Stimulated activated CD4-positive, alpha-beta T cell treated with anti-CD3 and anti-CD28 coated beads, Interleukin-1b, Interleukin-23, amount 100 ng/mL, for 1 hour (primary cell): ENCODE measurements at places on chromosomes 11 and 22.
A peak's percentile ranks its signal among the peaks of the same experiment; 100 is the strongest.

GRCh38 chr11:14969901-14970323 is 2.2 kb downstream of the CALCA start:
- peak; percentile 44 for DNase-seq

DNA sequence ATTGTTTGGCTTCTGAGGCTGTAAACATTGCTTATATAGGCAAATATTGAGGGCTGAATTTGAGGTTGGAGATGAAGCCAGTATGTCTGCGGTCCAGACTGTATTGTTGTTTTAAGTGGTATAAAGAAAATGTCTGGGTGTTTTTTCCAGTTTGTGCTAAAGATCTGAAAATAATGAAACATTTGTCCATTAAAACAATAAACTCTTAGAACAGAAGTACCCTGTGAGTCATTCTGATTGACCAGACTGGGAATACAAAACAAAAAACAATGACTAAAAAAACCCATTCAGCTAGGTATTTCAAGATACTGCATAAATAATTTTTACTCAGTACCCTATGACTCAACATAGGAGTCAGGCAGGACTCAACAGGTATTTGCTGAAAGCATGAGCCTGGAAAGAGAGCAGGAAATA is 20.4 kb downstream of the ALKBH8 start:
- no peak for DNase-seq

- DNase-seq: no peak
These were observed 6.6 kb downstream of the PLEKHB1 start for GRCh38 chr11:73652856-73653559.

DNA sequence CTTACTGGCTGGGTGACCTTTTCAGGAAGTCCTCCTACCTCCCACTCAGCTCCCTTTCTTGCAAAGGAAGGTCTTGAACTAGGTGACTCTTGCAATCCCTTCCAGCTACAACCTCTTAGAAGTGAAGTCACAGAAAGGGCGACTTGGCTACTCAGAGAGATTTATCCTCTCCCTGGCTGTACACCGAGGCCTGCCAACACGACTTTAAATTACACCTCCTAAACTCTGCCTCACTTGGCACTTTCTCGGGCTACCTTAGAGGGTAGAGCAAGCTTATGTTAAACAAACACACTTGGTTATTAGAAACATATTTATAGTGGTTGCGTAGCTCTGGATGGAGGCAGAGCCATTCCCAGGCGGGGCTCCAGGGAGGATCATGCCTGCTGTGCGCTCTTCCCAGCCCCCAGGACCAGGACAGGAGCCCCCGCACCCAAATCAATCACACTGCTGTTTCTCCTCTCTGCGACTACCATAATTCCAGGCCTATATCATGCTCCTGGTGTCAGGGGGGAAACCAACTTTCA is 358.4 kb downstream of the BUD13 start:
- no peak for DNase-seq

DNA sequence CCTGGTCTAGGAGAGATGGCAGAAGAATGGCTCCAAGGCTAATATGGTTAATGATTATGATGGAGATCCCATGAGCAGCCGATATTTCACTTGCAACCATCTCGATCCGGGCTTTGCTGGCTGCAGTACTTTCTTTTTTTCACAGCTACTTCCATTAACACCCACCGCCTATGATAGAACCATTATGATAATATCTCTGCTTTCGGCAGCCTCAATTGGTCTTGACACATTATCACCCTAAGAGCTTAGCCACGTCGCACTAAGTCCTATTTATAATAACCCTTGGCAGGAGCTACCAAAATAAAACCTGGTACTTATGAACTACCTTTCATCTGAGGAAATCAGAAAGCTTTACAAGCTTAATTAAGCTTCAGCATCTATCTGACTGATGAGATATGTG is 7.6 kb upstream of the FJX1 start:
- no peak for DNase-seq

GRCh38 chr22:43173976-43174720 is 12.8 kb downstream of the TTLL12 start:
- DNase-seq: no peak

- DNase-seq: no peak
These were observed 15.0 kb downstream of the USH1C start for GRCh38 chr11:17528906-17529843.

GRCh38 chr11:119206511-119207414 is 624 bp downstream of the CBL start:
- DNase-seq: no peak

- DNase-seq: no peak
These were observed 9.1 kb downstream of the DENND6B start for GRCh38 chr22:50317674-50318073.

DNA sequence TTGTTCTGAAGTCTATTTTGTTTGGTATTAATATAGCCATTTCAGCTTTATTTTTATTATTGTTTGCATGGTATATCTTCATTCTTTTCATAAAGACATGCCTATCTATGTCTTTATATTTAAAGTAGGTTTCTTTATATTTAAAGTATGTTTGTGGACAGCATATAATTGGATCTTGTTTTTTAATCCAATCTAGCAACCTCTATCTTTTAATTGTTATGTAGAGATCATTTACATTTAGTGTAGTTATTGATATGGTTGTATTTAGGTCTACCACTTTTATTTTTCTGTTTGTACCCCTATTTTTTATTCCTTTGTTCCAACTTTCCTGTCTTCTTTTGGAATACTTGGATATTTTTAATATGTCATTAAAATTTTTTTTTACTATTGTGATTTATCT is 13.8 kb downstream of the TPBGL start:
- no peak for DNase-seq

DNA sequence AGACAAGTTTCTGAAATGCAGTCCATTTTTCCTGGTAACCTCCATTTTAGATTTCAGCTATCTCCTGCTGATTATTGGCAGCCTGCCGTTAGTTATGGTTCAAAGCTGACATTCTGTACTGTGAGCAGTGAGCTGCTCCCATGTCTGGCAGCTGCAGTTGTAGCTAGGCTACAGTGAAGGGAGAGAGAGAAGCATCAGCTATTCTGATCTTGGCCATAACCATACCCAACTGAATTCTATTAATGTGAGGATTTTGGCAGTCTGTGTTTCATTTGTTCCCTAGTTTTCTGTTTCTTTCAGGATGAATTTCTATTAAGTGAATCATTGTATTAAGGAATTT is 33.4 kb downstream of the SIK2 start:
- DNase-seq: no peak

DNA sequence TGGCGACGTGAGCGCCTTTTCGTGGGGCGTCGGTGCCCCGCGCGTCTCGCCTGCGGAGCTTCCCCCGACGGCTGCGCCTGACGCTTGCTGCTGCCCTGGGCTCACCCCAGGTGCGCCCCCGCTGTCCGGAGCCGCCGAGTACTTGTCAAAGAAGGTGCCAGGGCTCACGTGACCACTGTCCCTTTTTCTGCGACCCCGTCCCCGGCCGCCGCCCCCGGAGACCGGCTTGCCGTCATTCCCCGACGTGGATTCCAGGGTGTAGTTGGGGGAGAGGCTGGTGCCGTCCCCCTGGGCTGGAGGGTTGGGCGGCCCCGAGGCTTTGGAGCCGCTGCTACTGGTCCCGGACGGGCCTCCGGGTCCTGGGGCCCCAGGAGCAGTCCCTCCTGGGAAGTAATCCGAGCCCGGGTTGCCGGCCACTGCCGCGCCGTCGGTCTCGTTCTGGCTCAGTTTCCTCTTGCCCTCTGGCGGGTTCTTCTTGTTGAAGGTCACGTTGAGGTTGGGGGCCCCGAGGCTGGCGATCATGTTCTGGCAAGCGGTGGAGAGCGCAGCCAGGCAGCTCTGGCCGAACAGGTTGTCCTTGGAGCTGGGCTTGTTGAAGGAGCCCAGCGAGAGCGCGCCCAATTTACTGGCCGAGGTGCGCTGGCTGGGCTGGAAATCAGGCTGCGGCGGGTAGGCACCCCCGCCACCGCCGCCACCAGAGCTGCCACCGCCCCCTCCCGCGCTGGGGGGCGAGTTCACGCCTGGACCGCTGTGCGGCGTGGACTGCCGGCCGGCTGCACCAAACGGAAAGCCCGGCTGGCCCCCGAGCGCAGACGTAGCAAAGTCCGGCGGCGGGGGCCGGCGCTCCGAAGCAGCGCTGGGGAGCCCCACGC is 3.8 kb downstream of the MN1 start:
- DNase-seq: no peak

DNA sequence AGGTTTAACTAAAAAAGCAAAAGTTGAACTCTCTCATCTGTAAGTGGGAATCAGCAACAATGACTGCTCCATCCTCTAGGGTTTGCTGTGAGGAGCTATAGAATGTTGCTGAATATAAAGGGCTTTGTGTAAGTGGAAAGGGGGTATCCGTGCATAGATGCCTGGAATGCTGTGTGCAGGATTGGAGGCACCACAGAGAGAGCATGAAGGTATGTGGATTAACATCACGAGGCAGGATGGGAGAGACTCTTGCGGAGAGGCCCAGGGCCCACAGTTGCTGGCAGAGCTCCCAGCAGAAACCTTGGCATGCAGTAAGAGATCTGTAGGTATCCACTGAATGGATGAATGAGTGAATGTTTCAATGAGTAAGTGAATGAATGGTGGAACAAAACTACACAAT is 298.7 kb upstream of the DDI1 start:
- no peak for DNase-seq

- DNase-seq: no peak
These were observed 190.2 kb downstream of the DSCAML1 start for GRCh38 chr11:117606790-117607189.
